ENCODE measurements at places on chromosomes 6 and 20.

GRCh38 chr6:69936674-69937363 is 70.5 kb downstream of the COL19A1 start:
- no peak for DNase-seq

DNA sequence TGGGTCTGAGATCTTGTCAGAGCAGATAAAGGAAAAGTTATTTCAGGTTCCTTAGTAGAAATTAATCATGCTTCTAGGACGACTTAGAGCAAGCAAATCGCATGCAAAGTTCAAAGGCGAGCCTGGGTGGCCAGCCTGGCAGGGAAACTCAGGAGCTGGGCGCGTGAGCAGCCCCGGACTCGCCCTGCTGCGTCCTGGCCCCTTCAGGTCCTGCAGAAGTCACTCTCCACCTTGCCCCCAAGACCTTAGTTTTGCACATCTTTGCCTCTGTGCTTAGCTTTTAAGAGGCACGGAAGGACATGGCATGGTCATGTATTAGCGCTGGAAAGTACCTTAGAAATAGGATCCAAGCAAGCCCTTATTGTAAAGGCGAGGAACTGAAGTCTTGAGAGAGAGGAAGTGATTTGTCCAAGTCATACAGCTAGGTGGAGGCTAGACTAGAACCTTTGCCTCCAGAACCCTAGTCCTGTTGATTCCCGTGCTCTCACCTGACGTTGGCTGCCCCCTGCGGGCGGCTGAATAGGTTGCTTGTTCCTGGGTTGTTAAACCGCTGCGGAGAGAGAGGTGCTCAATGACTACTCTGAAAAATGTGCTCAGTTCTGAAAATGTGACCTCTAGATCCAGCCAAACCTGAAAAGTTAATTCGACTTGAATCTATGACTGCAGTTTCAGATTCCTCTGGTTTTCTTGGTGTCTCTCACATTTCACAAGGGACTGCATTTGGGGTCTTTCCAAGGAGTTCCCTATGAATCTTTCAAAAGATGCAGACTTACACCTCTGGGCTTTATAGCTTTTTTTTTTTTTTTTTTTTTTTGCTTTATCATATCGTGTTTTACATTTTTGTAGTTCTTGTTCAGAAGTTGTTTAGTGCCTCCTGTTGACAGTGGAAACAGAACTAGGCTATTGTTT is 2.7 kb downstream of the MYB start:
- DNase-seq = peak; percentile 87

GRCh38 chr6:6920114-6920986 is 187.4 kb upstream of the RREB1 start:
- DNase-seq = no peak

DNA sequence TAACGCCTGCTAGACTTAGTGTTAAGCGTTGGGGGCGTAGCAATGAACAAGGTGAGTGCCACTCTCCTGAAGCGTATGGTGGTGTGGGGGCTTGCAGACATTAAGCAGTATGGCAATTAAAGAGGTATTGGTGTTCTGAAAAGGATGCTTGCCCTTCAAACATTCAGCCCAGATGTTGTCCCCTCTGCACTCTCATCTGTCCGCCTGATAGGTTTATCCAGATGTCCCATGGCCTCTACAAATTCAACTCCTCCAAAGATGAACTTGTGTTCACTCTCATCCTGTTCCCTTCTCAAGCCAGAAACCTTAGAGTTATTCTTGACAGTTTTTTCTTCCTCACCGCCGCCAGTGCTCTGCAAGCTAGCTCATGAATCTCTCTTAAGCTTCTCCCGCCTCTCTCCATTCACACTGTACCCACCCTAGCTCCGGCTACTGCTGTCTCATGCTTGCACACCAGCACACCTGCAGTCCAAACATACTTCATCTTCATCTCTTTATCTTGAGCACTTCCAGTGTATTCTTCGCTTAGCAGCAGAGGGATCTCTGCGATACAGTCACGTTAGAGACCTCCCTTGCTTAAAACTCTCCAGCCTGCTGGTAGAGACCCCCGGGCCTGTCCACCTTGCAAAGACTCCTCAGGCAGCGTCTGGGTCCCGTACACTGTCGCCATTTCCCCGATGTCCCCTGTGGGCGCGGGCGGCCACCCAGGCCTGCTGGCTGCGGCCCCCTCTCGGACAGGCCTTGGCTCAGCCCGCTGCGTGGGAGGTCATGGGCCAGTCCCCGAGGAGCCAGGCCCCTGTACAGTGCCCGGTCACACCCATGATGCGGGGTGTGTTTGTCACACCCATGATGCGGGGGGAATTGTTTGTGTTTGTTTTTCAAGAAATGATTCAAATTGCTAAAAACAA is 962 bp downstream of the DDX27 start:
- no peak for DNase-seq

- no peak for DNase-seq
Measured at GRCh38 chr20:44075191-44075949, 111.6 kb downstream of the JPH2 start.

GRCh38 chr20:49590163-49591017 is 22.5 kb upstream of the PTGIS start:
- DNase-seq = peak; percentile 37

GRCh38 chr6:22328474-22328873 is 31.6 kb upstream of the PRL start:
- DNase-seq = no peak

GRCh38 chr20:59750209-59750840 is 146.0 kb downstream of the PHACTR3 start:
- DNase-seq = no peak

DNA sequence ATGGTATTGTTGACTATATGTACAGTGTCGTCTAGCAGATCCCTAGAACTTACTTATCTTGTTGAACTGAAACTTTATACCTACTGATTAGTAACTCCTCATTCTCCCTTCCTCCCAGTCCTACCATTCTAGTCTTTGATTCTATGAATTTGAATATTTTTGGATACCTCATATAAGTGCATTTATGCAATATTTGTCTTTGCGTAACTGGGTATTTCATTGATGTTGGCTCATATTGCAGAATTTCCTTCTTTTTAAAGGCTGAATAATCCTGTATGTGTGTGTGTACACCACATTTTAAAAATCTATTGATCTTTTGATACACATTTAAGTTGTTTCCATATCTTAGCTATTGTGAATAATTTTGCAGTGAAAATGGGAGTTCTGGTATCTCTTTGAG is 119.9 kb downstream of the SOX4 start:
- no peak for DNase-seq

DNA sequence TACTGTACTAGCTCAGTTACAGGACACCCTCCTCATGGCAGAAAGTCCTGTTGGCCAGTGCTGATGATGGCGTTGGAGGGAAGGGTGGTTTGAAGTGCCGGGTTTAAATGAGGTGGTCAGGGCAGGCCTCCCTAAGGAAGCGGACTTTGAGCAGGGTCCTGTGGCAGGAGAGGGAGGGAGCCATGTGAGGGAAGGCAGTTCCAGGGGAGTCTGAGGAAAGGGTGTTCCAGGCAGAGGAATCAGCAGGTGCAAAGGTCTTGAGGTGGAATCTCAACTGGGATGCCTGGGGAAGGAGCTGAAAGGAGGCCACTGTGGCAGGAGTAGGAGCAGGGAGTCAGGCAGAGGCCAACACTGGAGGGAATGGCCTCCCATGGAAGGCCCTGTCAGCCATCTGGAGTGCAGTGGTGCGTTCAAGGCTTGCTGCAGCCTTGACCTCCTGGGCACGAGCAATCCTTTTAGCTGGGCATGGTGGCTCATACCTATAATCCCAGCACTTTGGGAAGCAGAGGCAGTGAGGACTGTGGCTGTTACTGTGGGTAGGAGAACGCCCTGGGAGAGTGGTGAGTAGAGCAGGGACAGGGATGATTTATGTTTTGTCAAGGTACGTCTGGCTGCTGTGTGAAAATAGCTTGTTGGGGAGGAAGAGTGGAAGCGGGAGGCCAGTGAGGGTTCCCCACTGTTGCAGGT is 26.2 kb downstream of the VSTM2L start:
- DNase-seq = no peak

GRCh38 chr20:14865169-14865568 is 527.8 kb upstream of the FLRT3 start:
- DNase-seq = no peak

DNA sequence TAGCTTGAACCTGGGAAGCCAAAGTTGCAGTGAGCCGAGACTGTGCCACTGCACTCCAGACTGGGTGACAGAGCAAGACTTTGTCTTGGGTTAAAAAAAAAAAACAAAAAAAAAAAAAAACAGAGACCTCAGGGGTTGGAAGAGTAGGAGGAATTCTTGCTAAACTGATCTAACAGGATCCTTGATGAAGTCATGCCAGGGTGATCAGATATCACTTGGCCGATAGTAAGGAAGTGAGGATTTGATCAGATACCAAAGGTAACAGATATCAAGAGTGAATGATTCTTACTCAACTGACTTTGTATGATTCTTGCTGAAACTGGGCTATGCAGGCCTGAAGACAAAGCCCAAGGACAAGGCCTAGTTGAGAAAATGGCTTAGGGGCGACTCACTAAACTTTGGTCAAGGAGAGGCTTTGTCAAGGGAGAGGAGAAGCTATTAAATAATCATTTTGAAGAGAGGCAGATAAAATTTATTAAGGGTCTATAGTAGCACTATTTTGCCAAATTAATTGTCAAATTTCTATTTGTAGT is 624.7 kb downstream of the UTRN start:
- no peak for DNase-seq
